H4 (cell line): ENCODE measurements at places on chromosomes 5 and 9. TPM values are rescaled to one million over a fixed set of nuclear protein-coding genes. Genes with fewer than 3 reads are reported as not detected.

Gene PLAC8L1
- total RNA-seq = not detected in 2 replicates

Gene TBCA
- total RNA-seq = 153 and 211 TPM in 2 replicates

Gene GRXCR2
- total RNA-seq = not detected in 2 replicates

- no peak for DNase-seq
These were observed 12.9 kb downstream of the PRRC2B start for GRCh38 chr9:131406563-131407436.

DNA sequence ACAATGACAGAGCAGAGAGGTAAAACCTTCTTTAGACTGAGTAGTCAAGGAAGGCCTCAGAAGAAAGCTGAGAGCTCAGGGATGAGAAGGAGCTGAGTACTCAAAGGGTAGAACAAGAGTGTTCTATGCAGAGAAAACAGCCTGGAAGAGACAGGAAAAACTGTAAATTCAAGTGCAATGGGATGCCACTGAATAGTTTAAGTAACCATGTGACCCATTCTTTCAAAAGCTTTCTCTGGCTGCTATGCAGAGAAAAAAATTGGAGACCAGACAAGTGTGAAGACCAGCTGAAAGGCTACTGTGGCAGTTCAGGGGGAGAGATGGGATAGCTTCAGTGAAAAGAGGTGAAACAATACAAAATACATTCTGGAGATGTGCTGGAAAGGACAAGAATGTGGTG, 61.3 kb upstream of the RNF38 start:
- no peak for DNase-seq

DNA sequence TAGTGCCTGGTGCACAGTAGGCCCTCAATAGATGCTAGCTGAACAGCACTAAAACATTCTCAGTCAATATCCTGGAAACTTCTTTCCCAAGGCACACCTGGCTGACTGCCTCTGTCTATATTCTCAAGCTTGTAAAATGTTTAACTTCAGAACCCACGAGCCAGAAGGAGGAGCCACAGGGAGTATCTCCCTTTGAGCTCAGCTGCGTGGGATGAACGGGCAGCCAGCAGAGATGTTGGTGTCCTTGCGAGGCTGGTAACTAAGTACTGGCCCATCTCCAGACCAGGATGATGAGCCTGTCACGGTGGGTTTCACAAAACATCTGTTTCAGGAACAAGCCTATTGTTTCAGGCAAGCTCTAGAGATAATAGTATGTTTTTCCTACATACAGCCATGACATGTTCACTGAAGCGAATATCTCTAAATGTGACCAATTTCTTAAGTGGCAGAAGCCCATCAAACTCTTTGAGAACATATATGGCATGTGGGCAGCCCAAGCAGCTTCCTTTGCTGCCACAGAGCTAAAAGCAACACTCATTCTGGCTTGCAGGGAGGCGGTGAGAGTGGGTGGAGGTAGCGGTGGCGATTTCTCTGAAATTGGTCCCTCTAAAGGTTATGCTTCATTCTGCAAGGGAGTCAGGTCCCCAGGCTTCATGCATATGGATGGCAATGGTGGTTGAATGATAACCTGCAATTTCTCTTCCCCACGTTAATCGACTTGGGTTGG, 206.2 kb downstream of the TTLL11 start:
- DNase-seq = no peak

DNA sequence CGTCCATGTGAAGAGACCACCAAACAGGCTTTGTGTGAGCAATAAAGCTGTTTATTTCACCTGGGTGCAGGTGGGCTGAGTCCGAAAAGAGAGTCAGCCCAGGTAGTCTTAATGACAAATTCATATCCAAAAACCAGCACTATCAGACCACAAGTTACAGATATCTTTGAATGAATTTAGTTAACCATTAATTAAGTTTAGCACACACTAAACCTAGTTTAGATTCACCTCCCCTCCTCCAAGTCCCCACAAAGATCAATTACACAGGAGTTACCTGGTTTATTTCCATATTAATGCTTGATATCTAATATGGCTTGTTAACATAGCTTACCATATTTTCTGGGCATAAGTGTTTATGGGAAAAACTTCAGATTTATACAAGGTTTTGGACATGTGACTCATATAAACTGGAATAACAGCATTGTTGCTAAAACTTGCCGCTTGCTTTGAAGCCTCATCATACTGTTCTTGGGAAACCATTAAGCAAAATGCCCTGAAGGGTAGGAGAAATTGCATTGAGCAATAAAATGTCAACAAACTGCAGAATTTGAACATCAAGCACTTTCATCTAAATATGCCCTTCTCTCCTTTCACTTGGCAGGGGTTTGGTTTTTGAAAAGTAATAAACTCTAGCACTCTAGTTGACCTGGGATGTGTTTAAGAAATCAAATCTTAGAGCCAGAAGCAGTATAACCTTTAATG, 166.9 kb downstream of the SNCAIP start:
- DNase-seq = peak; percentile 90

DNA sequence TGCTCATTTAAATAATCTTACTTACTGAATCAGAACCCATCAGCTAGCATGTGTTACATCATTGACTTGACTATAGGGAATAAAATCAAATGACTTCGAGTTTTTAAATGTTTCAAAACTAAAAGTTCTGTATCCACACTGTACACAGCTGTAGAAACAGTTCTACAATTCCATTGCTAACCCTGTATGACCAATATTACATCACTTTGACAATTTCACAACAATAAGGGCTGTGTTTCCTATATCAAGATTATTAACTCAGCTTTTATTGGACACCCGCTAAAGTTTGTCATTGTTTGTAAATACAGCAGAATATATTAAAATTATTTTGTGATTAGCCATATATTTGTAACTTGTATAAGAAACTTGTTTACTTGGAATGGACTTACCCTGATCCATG, 540.8 kb downstream of the PRELID2 start:
- no peak for DNase-seq

DNA sequence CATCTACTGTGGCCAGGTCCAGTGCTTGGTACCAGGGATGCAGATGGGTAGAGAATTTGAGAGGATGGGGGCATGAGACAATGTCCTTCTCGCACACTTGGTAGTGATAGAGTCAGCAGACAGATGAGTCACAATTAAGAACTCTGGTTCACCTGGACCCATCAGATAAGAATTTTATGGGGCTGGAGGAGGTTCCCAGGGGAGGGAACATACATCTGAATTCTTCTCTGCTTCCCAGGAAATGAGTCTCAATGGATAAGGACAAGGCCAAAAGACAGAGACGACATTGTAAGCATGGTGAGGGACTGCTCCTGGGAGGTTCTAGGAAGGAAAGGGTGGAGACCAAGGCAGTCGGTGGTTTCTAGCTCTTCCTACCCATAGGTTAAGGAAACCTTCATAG, 5.3 kb downstream of the SLC4A9 start:
- no peak for DNase-seq

- peak; percentile 41 for DNase-seq
These were observed 322.3 kb downstream of the ASTN2 start for GRCh38 chr9:117092582-117092981.

- DNase-seq = no peak
These were observed 52.8 kb downstream of the WHRN start for GRCh38 chr9:114452219-114453165.

- no peak for DNase-seq
These were observed 50.4 kb downstream of the DAP start for GRCh38 chr5:10710513-10711128.

DNA sequence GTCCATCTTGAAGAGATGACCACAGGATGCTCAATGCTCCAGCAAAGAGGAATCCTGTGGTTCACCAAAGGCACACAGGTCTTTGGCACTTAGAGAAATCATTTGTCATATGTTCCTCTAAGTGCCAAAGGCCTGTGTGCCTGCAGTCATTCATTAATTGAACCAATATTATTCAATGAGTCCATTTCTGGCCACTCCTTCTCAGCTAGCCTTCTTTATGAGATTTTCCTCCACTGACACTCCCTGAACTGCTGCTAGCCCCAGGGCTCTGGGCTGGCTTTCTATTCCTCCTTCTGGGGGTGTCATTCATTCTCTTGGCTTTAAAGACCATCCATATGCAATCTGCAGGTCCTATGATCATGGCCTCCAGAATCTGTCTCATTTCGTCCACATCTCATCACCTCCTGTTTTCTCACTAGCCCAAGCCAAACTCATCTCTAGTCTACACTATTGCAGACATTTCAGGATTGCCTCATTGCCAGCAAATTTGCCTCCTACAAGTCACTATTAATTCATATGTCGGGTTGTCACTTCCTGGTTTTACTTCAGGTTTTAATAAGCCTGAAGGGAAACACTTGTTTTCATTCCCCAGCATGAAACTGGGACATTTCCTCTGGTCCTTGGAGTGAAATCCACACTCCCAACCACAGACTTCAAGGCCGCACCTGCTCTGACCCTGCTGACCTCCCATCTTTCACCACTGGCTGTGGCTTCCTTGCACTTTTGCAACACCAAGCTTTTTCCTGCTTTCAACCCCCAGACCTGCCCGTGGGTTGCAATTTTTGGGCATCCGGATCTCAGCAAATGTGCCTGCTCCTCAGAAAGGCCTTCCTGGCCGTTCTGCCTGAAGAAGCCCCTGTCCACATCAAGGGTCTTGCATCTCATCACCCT, 35.1 kb downstream of the KCNIP1 start:
- no peak for DNase-seq

DNA sequence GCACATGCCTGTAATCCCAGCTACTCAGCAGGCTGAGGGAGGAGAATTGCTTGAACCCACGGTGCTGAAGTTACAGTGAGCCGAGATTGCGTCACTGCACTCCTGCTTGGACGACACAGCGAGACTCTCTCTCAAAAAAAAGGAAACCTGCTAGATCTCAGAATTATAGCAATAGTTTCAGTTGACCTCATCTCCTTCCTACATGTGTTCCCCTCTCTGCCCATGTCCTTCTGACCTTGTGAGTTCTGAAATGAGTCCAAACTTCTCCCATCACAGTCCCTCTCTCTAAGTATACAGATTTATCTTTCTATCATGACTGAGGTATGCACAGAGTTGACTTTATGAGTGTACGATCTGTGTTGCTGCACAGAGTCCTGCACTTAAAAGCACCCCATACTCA, 44.6 kb upstream of the SHOC1 start:
- no peak for DNase-seq
